ENCODE measurements at places on chromosomes 1 and 21.

GRCh38 chr1:91804546-91805023 is 81.4 kb downstream of the TGFBR3 start:
- no peak for DNase-seq

GRCh38 chr21:17492415-17493168 is 20.3 kb upstream of the CXADR start:
- no peak for DNase-seq

DNA sequence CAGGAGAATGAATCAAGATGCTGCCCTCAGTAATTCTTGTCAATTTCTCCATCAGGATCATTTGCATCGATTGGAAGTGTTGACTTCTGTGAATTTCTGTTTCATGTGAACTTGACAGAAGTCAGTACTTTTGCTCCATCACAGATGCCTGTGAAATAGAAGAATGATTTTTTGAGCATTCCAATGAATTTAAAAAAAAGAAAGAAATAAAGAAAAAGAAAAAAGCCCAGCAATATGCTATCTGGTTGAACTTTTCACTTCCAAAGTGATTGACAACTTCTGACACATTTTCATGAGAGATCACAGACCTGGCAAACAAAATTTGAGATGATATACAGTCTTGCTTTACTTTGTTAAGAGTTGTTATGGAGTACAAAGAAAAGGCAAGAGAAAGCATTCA is 175.3 kb downstream of the RWDD3 start:
- no peak for DNase-seq

DNA sequence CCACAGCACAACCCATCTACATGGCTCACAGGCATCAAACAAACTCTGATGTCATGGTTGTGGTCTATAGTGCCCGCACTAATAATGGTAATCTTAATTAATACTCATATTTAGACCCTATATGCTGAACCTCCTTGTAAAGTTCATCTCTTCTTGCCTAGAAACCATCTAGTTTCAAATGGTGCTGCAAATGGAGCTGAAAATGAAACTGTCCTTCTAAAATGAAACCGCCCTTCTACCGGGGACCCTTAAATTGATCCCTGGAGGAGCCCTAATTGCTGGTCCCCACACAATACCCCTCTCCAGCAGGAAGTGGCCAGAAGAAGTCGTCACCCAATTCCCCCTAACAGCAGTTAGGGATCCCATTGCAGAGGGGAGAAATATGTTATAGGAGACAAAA is 612.6 kb downstream of the MRPL39 start:
- no peak for DNase-seq

DNA sequence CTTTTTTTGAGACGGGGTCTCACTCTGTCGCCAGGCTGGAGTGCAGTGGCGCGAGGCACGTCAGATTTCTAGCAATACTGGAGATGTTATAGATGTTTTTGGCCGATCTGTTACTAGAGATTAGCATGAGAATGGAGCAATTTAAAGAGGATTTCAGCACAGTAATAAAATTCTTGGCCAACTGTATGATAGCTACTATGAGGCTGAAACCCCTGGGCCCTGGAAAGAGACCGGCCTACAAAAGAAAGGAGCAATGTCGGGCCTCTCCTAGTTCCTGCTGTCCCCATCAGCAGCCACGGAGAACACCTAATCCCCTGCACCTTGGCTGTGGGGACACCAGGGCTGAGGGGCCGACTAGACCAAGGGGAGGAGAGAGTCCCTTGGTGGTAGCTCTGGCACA is 9.5 kb upstream of the GNPAT start:
- DNase-seq: no peak
